Central memory CD4-positive, alpha-beta T cell (primary cell): ENCODE measurements at places on chromosomes 1 and 21.

DNA sequence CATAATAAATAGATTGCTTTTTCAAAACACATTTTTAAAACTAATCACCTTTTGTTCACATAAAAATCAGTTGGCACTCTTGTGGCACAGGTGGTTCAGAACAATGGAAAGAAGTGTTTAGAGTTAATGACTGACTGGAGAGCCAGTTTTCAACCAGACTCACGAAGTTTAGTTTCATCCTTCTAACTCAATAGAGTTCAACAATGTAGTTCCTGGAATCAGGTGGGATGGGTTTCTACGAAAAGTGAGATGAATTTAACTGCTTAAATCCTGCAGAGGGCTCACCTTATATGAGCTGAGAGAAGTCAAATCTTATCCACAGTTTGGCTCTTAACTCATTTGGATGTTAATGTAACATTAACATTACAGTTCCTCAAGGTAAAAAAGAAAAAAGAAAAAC is 116.5 kb downstream of the SMYD2 start:
- no peak for DNase-seq

- DNase-seq = no peak
These were observed 66.8 kb upstream of the JUN start for GRCh38 chr1:58850636-58851035.

DNA sequence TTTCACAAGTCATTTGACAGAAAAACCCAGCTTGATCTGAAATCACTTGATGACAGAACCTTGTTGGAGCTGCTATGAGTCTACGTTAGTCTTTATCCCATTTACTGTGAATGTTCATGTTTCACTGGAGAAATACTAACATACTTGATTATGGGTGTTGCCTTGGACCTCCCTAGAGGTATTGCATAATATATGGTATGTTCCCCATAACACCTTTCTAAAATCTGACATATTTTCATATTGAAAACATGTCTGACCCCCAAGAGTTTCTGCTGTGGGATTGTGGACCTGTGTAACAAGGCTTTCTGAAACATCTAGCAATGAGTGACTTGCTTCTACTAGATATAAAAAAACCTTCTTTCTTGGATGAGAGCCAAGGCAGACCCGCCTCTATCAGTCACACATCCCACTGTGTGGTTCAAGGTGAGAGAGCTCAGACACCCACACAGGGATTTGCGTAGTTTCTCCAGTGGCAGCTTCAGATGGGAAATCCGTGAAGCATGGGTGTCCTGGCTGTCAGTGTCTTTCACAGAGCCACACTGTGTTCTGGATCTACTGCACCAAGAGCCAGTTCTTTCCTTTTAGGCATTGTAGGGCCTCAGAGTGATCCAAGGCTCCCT is 4.6 kb downstream of the NENF start:
- DNase-seq = no peak

DNA sequence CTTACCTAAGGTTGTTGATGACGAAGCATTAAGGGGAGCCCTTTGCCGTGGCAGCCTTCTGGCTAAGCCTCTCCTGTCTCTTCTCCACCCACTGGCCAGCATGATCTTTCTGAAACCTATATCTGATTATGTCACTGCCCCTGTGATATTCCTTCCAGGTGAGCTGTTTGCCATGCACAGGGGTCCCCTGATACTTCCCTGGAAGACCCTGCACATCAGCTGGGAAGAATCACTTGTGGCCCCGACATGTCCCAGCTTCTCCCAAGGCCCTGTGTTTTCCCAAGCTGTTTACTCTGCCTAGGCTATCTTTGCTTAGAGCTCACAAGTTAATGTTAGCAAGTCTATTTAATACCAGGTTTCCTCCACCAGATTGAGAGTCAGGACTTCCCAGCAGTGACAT is 12.3 kb downstream of the RD3 start:
- DNase-seq = no peak

DNA sequence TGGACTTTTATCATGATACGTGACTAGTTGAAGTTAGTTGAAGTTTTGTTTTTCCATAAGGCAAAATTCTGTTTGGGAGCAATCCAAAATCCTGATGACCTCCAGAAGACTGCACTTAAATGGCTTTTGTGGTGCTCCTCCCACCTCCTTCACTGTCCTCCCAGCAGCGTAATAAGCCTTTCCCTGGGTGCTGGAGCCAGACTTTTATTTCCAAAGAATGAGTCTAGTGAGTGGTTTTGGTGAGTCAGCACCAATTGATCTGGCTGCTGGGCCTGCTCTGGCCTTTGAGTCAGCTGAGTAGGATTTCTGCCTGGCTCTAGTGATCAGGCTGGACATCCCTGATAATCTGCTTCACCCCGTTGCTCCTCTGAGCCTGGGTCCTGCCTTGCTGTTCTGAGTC is 21.7 kb upstream of the KCND3 start:
- DNase-seq = no peak

DNA sequence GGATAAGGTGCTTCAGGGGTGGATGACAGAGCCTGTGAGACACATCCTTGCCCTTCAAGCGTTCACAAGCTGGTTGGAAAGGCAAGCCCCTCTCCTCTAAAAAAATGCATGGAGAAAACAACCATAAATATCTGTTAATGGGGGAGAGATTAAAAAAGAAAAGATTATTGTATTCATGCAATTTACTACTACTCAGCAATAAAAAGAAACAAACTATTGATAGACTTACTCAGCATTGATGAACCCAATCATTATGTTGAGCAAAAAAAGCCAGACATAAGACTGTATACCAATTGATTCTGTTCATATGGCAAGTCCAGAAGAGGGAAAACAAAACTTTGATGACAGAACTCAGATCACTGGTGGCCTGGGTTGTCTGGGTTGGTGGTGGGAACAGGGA is 138.7 kb upstream of the IRF2BP2 start:
- no peak for DNase-seq
